ENCODE measurements at places on chromosomes 16 and 17.

GRCh38 chr16:87535855-87536794 is 43.3 kb upstream of the ZCCHC14 start:
- no peak for DNase-seq

- DNase-seq = no peak
Measured at GRCh38 chr16:79081297-79082066, 519.1 kb downstream of the MAF start.

GRCh38 chr16:17777408-17777863 is 306.7 kb upstream of the XYLT1 start:
- DNase-seq = no peak

- no peak for DNase-seq
Measured at GRCh38 chr17:7959503-7960253, 27.7 kb downstream of the CNTROB start.

- DNase-seq = no peak
Measured at GRCh38 chr17:82053556-82054263, 2.0 kb downstream of the GPS1 start.

GRCh38 chr17:75776386-75777295 is 8.0 kb upstream of the UNK start:
- peak; percentile 24 for DNase-seq
